Glomerular endothelial cell (primary cell): ENCODE measurements at places on chromosomes 7 and 10.
A peak's percentile ranks its signal among the peaks of the same experiment; 100 is the strongest.

- DNase-seq: no peak
Measured at GRCh38 chr7:72069263-72069662, 342.9 kb downstream of the CALN1 start.

DNA sequence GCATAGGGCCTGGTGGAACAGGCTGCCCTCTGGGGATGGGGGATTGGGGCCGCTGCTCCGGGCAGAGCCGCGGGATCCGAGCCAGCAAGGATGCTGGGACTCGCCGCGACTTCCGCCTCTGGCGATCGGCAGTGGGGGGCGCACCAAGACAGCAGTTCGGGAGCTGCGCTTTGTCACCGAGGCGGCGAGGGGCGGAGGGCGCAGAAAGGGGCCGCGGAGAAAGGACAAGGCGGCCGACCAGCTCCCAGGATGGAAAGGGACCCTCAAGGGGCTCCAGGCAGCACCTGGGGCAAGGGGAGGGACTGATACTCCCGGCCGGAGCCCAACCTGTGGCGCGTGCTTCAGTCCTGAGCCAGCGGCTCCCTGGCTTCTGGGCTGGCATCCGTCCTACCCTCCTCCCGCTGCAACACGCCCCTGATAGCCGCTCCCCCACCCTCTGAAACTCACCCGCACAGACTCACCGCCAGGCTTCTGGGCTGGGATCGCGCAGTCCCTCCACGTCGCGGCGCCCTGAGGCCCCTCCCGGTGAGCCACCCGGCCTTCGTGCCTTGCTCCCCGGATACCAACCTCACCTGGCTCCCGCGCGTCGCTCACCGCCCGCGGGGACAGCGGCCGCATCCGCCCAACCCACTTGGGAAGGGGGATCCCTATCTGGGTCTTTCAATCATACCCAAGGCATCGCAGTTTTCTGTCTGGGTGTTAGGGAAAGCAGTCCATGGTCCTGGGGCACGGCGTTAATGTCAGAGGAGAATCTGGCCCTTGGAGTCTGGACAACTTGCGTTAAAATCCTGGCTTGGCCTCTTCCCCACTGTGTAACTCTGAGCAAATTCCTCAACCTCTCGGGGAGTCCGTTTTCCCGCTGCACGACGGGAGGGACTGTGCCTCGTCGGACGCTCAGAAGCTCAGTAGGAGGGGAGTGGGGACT, 7.0 kb upstream of the EVX1 start:
- DNase-seq: no peak

- DNase-seq: no peak
Measured at GRCh38 chr10:72490951-72491350, 134.9 kb downstream of the MICU1 start.

DNA sequence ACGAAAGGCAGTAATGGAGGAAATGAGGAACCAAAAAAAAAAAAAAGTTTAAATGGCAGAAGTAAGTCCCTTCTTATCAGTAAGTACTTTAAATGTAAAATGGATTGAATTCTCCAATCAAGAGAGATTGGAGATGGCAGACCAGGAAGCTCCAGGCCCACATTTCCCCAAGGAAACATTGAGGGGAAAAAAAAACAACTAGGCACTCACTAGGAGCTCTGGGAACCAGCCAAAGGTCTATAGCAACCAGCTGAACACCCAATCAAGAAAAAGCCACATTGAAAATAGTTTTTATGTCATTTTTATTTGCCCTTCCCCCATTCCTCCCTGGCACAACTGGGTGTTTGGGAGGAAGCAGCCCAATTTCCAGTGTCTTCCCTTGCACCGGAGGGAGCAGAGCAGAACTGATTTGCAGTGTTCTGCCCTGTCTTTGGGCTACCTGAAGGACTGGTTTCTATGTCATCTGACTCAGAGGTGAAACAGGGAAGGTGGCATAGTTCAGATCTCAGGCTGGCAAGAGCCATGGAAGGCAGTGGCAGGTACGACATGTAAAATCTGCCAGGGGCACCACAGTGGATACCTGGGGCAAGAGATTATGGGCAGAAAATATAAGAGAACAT, 121.9 kb downstream of the SMURF1 start:
- no peak for DNase-seq

DNA sequence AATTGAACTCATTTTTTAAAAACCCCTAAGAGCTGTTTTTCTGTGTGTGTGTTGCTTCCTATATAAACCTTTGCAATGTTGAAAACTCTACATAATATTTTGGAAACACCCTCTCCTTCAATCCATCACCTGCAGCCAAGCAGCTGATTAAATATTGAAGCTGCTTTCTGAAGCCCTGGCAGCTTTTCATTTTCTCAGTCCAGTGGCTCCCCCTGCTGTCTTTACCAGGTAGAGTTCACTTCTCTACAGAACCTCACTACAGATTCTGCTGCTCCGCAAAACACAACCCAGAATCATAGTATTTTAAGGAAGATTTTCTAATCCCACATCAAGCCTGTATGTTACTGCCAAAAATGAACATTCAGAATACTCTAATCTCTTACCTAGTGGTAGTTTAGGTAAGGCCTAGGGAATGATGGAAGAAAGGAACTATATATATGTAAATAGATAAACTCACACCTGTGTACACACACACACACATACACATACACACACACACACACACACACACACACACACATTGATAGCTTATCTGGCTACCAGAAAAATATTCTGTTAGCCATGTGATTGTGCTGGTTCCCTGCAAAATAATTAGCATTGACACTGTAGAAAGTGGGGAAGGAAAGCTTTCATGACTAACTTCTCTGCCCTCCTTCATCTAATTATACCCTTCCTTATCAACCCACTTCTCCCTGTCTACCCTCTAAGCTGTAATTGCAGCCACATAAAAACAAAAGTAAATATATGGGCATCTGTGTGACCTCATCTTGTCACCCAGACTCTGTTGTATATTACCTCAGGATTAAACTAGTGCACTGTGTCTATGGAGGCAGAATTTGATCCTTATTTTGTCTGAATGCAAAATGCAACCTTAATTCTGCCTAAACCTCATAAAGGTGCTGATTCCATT, 229.5 kb upstream of the FZD1 start:
- DNase-seq: peak; percentile 14

DNA sequence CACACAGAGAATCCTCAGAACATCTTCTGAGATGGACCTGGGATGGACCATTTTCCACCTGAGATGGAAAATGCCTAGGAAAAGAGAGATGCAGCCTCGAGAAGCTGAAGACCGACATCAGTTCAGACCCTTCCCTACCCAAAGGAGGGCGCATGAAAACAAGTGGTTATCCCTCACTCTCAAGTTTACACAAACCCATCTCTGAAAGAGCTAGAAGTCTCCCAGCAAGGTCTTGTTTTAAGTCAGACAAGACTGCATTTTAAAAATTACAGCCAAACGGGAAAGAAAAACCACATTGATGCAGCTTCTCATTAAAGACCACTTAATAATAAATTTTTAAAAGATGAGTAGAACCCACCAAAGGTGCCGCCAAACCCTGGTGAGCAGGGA, 1.3 kb downstream of the RAPGEF5 start:
- no peak for DNase-seq

- DNase-seq: no peak
Measured at GRCh38 chr7:71312755-71313490, 181.0 kb downstream of the GALNT17 start.

DNA sequence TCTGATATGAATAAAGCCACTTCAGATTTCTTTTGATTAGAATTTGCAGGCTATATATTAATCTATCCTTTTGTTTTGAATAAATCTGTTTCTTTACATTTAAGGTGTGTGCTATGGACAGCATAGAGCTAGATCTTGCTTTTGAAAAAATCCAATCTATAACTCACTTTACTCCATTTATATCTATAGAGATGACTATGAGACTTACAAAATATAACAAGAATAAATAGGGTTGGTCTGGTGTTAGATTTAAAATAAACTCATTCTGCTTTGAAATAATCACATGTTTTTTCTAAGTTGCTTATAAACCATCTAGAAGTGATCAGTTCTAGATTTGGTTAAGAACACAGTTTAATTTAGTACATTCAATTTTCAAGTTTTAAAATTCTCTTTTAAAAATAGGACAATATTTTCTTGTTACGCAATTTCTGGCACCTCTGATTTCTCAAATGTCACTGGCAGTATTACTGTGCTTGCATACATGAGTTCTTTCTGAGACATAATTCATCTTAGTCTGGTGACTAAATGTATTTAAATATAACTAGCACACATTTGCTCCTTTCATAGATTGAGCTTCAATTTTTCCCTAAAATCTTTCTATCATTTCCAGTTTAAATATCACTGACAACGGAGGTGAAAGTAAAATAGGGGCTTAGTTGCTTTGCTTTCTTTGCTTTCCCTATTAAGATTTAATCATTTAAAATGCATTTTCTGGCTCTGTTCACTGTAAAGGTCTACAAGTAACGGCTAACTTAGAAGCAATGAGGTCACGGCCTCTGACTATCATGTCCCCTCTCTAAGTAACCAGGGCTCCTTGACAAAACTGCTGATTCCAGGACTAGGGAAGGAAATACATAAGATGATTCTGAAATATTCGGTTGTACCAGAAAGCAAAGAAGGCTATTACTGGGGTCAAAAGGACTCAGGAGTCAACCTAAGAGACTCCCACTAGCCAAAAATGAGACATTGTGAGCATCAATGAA, 89.3 kb downstream of the ICA1 start:
- DNase-seq: no peak

DNA sequence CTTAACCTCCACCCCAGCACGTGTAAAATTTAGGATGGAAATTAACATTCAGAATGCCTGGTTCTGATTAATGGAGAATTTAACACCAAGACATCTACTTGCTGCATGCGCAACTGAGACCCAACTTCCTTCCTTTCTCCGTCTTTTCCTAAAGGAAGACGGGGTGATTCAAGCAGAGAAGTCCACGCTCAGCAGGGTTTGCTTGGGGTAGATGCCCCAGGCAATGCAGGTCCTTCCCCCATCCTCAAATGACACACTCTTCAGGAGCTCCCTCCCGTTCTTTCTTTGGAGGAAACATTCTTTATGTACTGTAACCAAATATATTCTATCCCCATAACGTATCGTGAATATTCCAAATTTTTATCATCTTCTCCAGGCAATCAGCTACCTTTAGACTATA, 47.0 kb downstream of the FAM171A1 start:
- no peak for DNase-seq

- no peak for DNase-seq
Measured at GRCh38 chr7:114540291-114540690, 125.7 kb downstream of the FOXP2 start.

DNA sequence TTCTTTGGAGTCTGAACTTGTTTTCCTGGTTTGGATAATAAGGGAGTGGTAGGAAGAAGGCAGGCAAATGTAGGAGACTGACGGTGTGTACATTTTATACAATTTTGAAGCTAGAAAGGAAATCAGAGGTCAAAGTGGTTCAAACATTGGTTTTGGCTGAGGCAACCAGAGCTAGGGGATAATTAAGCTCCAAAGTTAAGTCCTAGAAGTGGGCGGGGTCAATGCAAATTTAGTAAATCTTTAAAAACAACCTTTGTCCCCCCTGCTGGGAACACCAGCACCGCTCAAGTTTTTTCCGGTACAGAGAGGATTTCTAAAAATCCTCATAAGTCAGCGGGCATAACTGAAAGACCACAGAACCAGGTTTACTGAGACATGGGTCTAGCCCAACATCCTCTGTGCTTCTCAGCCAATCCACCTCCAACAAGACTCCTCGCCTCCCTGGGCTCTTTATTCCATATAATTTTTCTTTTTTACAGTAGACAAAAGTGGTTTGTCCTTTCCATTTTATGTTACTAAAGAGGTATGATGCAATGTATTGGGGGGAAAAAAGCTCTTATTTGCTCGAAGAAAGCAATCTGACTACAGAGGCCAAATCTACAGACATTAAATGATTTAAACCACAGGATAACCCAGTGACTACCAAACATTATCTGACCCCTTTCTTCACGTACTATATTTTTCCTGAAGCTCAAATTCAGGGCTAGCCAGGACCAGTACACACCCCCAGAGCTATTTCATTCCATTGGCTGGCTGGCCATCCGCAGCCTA, 1.6 kb downstream of the GLUD1 start:
- DNase-seq: no peak

DNA sequence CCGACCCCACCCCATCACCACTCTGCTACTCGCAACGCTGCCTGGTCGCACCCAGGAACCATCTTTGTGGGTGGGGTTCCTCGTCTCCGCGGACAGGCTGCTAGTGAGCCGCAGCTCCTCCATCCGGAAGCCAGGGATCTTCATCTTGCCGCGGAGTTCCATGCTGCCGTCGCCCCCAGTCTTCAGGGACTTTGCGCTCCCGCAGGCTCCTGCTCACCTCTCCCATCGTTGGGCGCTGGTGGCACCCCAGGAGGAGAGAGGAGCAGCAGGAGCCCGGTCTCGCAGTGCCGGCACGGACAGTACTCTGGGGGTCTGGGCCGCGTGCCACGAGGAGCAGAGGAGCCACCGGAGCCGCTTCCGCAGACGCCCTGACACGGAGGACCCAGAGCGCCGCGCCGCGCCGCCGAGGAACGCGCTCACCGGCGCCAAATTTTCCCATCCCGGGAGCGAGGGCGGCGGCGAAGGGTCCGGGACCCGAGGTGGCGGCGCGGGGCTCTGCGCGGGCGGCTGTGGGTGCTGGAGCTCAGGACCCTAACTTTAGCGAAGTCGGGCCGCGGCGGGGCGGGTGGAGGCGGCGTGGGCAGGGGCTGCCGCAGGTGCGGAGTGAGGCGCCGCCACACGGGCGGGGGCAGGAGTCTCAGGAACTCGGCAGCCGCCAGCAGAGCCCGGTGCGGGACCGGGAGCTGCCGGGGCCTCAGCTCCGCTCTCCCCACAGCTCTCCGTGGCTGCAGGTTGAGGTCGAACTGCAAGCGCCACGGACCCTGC, 750.1 kb upstream of the SORCS1 start:
- no peak for DNase-seq

- DNase-seq: no peak
Measured at GRCh38 chr10:107728807-107729206, 564.3 kb upstream of the SORCS1 start.

DNA sequence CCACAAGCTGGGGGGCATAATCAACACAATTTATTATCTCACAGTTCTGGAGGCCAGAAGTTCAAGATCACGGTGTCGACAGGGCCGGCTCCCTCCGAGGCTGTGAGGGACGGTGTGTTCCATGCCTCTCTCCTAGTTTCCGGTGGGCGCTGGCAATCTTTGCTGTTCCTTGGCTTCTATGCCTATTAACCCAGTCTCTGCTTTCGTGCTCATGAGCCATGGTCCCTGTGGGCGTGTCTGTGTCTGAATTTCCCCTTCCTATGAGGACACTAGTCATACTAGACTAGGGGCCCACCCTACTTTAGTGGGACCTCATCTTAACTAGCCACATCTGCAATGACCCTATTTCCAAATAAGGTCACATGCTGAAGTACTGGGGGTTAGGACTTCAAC, 29.4 kb downstream of the HIPK2 start:
- DNase-seq: no peak

DNA sequence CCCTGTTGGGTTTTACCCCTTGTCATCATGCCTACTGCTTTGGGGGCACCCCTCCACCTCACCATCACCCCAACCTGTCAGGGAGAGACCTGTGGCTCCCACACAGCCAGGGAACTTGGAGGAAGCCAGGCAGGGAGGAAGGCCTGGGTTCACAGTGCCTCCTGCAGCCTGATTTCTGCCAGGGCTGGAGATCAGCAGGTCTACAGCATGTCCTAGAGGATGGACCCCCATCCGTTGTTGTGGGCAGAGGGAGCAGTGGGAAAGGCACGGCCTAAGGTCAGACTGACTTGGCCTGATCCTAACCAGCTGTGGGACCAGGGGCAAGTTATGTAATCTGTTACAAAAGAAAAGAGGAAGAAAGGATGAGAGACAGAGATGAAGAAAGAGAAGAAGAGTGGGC, 28.2 kb downstream of the ZCCHC24 start:
- DNase-seq: no peak

GRCh38 chr7:16982640-16983350, 101.0 kb upstream of the AGR3 start:
- no peak for DNase-seq
